NCI-H1105 treated with DMSO at 0.1 percent for 48 hours (cell line): ENCODE measurements at places on chromosomes 6 and 20.

GRCh38 chr6:143745166-143746133 lies 67.7 kb downstream of the PHACTR2 start:
- DNase-seq = peak; percentile 90

- peak; percentile 85 for DNase-seq
These were observed 132.8 kb downstream of the CDK19 start for GRCh38 chr6:110682460-110682853.

GRCh38 chr20:16953858-16954257 lies 205.7 kb downstream of the OTOR start:
- DNase-seq = no peak

- no peak for DNase-seq
These were observed 2.8 kb downstream of the HECA start for GRCh38 chr6:139137706-139138105.

DNA sequence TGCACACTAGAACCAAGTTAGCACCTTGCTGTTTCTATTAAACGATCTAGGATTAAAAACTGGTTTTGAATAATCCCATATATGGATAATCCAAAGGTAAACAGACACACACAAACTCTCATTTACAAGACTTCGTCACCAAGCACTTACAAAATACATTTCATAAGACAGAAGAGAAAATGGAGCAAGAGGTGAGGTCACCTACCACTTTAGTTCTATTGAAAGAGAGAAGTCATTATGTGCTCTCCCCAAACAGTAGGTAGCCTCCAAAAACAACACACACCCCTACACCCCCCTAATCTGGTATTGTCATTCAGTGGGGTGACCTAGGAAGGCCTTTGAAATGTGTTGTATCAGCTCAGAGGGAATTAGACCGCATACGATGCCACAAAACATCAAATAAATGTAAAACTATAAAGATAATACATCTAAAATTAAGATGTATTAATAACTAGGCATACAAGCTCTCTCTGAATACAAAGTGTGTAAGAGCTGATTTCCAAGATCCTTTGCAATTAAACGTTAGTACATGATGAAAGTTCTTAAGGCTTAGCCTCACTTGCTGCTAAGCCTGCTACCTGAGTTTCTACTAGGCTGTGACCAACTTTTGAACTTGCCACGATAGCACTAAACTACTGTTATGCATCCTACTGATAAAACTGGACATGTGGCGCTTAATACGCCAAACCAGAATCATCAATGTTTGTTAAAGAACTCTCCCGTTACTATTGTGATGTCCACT lies 1.6 kb downstream of the SRPK1 start:
- no peak for DNase-seq

DNA sequence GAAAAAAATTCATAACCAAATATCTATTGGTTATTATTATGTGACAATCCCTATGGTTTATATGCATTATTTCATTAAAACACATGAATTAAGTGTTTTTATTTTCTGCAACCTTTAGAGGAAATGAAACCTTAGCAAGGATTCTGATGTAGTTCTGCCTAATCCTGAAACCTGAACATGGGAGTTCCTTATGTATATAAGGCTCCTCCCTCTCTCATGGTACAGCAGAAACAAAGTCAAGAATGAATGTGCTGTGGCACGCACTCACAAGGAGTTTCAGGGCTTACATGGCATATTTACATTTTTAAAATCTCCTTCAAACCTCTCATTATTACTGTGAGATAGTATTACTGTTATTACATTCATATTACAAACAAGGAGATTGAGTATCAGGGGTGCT lies 426.4 kb upstream of the CITED2 start:
- no peak for DNase-seq

GRCh38 chr20:29443819-29444218 lies 1813.6 kb upstream of the DEFB115 start:
- DNase-seq = no peak

DNA sequence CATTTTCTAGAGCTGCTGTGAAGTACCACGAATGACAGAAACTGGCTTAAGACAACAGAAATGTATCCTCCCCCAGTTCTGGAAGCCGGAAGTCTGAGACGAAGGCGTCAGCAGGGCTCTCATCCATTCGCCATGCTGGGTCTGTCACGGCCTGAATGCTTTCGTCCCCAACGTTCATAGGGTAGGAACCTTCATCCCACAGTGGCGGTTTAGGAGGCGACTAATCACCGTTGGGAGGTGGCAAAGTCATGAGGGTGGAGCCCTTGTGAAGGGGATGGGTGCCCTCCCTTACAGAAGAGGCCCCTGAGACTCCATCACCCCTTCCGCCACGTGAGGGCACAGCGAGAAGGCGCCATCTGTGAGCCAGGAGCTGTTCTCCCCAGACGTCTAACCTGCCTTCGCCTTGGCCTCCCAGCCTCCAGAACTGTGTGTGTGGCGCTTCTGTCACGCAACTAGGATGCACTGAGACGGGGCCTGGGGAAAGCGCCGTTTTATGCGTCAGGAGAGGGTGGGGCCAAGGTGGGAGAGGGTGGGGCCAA lies 250.3 kb downstream of the TTLL2 start:
- no peak for DNase-seq

DNA sequence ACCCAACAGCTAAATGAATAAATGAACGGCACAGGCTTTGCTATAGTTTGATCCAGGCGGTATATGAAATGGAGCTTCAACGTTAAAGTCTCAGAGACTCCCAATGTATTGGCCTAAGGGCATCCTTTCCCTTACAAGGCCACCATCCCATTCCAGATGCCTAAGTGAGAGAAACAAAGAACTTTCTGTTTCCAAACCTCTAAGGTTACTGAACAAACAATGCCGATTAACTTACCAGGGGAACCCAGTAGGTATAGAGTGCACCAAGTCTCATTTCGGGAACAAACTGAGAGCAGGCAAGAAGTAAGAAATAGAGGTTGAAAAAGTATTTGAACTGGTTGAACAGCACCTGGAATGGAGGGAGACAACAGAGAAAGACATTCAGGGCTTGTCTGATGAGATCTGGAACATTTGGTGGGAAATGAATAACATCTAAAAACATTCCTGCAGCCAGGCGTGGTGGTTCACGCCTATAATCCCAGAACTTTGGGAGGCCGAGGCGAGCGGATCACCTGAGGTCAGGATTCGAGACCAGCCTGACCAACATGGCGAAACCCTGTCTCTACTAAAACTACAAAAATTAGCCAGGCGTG lies 42.5 kb downstream of the ATP9A start:
- DNase-seq = no peak

GRCh38 chr6:11042025-11042749 lies 1.9 kb downstream of the ELOVL2 start:
- no peak for DNase-seq

GRCh38 chr20:39518654-39519053 lies 556.5 kb downstream of the DHX35 start:
- no peak for DNase-seq

GRCh38 chr20:17431621-17432364 lies 99.4 kb downstream of the BFSP1 start:
- DNase-seq = peak; percentile 64

GRCh38 chr6:139443231-139444112 lies 69.0 kb upstream of the CITED2 start:
- no peak for DNase-seq

DNA sequence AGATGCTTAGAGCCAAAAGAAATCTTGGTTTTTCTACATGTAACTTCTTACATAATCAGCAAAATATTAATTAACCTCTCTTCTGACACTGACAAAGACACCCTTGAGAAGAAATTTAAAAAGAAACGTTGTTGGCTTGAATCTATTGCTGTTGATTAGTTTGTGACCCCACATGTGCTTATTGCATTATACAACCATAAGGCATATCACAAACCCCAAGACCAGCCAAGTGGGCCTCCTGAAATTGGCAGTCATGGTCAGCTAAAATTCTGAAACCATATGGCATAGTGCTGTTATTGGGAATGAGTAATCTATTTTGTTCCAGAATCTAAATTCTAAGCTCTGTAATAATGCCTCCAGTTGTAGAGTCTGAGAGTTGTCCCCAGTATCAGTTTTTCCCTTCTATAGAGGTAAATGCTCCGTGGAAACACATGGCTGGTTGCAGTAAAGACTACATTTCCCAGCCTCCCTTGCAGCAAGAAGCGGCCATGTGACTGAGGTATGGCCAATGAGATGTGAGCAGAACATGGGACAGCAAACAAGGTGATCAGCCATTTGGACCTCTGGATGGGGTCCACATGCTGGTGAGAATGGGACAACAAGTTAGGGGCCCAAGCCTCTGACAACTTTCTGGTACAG lies 42.3 kb upstream of the PTPN1 start:
- DNase-seq = peak; percentile 6

GRCh38 chr6:30283761-30284160 lies 43.0 kb upstream of the TRIM39 start:
- DNase-seq = no peak

GRCh38 chr6:16059496-16059895 lies 69.4 kb upstream of the MYLIP start:
- peak; percentile 86 for DNase-seq

DNA sequence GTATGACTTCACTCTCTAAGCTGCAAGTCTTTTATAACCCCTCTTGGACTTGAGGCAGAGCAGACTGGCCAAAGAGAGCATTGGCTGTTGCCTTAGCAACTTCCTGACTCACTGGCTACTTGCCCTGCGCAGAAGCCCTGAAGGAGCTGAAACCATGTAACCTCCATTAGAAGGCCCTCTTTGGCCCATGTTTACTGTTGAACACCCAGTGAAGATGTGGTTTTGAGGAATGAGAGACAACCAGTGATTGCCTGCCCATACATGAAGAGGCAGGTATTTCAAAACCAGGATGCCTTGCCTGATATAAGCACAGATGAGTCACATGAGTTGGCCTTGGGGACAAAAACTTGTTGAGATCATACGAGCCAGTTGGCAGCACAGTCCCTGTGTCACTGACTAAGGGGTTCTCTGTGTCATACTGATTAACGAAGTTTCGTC lies 182.5 kb downstream of the EDN1 start:
- DNase-seq = no peak

DNA sequence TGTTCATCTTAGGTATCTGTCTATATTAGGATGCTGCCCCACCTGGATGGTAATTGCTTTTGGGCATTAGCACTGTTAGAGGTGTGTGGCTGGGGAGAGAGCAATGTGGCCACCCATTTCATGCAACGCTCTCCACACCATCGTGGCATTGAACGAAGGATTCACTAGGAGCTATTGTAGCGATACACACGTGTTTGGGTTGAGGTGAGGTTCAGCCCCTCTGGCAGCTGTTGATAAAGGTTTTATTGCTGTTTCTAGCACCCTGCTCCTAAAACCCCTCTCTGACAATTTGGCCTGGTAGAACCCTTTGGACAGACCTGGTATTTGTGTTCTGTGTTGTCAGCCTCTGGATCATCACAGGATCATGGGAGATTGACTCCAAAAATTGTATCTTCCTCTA lies 280.9 kb downstream of the PRL start:
- no peak for DNase-seq

- DNase-seq = no peak
These were observed 61.1 kb downstream of the CAP2 start for GRCh38 chr6:17454316-17455005.

DNA sequence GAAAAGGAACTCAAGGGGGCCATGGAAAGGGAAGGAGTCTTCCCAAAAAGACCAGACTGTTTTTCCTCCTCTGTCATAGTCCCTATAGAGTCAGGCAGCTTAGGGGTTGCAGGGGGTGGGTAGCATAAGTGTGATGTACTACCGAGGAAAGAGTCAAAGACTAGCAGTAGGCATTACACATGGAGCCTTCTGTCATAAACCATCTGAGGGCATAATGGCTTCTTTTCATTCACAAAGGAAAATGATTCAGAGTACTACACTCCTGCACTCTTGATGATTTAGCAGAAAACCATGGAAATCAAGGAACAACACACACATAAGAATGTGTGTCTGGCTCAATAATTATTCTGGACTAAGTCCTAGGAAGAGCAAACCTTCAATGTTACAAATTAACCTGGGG lies 14.9 kb downstream of the PLN start:
- DNase-seq = no peak

DNA sequence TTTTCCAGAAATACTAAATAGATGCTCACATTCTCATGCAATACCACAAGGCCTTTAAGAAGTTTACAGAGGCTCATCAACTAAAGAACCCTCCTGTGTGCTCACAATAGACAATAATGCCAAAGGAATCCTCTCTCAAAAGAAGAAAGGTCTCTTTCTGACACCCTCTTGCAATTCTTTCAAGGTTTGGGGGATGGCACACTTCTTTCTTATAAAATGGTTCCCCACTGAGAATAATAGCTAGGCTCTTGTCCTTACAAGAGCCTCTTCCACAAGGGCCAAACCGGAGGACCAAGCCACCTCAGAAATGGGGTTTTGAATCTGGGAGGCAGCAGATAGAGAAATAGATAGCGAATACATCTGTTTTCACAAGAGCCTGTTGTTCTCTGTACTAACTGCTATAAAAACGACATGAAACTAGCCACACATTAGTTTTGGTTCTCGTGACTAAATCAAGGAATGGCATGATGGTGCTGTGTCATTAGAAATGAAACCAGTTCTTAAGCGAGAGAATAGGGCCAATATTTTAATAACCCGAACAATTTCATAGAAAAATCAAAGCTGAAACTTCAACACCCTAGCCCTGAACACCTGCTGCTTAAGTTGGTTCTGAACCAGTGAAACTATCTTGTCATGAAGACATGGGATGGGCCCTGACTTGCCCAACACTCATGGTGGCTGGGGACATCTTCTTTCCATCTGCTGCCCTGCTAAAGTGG lies 81.1 kb downstream of the PRDM1 start:
- no peak for DNase-seq

DNA sequence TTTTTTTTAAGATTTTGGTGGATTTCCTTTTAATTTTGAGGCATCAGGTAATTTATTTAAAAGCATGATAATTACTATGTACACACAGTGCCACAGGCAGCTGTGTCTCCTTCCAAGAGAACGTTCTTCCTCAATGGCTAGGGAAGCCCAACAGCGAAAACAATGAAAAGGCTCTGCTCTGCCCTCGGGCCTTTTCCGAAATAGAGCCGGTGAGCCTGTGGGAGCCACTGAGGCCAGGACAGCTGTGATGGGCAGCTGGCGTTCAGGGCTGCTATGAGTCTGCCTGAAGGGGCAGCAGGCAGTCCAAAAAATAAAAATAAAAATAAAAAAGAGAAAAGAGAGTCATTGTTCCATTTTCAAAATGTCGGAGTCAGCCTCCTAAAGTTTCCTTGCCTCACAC lies 443.8 kb downstream of the KIF16B start:
- no peak for DNase-seq

GRCh38 chr6:80469977-80470376 lies 363.5 kb downstream of the BCKDHB start:
- DNase-seq = no peak

- no peak for DNase-seq
These were observed 250.2 kb upstream of the RREB1 start for GRCh38 chr6:6857528-6857927.

DNA sequence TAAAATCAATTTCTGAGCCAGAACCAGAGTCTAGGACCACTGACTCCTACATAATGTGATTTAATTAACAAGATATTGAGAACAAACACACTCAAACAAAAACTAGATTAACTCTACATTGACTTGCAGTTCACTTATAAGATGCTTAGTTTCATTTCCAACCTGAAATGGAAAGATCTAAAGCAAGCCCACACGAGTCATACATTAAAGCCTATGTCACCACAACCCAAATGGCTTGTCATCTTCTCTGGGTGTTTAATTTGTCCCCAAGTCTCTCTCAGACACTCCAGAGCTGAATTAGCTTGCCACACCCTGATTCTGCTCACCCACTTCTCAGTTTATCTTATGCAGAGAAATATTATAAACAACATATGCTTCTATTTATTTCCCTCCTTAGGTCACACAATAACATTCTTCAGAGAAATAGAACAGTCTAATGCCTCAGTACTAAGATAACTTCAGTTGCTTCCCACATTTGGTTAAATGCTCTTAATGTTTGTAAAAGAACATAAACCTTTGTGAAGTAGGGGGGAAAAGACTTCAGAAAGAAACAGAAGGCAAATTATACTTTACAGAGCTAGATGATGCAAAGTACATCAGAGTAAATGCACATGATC lies 8.8 kb upstream of the FBXO30 start:
- no peak for DNase-seq
